HCT116 (cell line): ENCODE measurements at places on chromosomes 16 and 17. TPM values are rescaled to one million over a fixed set of nuclear protein-coding genes. Genes with fewer than 3 reads are reported as not detected.

GPRC5C gene
- total RNA-seq: 54.4 TPM

SLC5A10 gene
- total RNA-seq: not detected

KRT39 gene
- total RNA-seq: not detected

LGALS9B gene
- 0.20 TPM for total RNA-seq

RUNDC1 gene
- 13.0 TPM for total RNA-seq

RBFOX1 gene
- not detected for total RNA-seq

CDRT15L2 gene
- total RNA-seq: not detected

DNA sequence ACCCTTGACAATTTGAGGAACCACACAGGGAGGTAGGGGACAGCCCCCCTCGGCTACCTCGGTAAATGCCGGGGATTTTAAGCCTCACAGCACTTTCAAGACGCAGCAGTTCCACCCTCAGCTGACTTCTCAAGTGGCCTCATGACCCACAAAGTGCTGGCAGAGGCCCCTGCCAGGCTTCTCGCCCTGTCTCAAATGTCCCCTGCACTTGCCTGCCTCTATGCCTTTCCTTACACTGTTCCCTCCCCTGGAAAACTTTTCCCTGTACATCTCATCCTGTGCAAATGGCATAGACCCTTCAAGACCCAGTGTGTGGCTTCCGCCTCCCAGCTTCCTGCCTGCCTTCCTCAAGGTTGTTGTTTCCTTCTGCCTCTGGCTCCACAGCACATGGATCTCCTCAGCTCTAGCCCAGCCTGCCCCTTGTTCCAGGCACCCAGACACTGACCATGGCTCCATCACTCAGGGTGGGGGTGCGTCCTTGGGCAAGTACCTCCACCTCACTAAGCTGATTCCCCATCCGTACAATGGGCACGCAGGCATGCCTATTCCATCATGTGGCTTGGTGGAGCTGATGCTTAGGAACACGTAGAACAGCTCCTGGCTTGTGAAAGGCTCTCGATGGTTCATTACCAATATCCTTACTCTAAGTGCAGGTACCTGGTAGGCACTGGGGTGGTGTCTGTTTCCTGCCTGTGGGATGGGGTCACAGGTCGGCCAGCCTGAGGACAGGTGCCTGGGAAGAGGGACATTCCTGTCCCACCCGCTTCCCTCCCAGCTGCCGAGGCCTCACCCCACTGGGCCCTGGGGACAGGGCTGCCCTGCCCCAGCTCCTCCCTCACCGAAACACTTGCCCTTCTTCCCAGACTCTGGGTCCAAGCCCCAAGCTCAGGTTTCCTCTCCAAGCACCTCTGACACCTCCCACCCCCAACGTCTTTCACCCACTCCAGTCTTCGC lies 24.0 kb downstream of the MMP15 start:
- DNase-seq: no peak

DNA sequence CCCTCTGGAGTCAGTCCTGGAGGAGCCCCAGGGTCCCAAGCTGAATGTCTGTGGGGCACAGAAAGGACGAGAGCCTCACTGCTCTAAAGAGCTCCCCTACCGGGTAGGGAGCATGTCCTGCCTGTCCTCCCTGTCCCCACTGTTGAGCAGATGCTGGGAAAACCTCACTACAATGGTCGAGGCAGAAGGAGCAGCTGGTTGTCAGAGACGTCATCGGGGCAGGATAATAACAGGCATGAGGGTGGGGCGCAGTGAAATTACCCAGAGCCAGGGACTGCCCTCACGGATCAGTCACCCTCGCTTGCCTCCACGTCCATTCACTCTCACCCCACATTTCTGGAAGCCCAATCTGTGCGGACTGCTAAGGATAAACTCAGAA lies 538 bp downstream of the TM4SF5 start:
- no peak for DNase-seq

DNA sequence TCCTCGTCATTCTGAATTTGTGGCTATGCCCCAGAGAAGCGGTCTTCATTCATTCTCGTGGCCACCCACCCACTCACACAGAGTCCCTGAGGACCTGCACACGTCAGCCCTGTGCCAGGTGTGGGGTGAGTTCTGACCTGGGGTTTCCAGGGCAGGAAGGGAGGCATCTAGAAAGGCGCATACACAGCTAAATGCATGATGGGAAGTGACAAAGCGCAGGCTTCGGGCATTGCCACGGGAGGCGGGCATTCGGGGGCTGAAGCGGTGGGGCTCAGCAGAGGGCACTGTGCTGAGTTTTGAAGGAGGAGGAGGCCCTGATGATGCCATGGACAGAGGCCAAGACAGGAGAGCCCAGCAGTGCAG lies 10.9 kb downstream of the UBALD2 start:
- no peak for DNase-seq

- no peak for DNase-seq
Measured at GRCh38 chr17:47324224-47325020, 667 bp downstream of the EFCAB13 start.

- DNase-seq: no peak
Measured at GRCh38 chr16:57012353-57012752, 23.0 kb downstream of the NLRC5 start.

GRCh38 chr16:67278773-67279295 lies 498 bp upstream of the PLEKHG4 start:
- no peak for DNase-seq

GRCh38 chr17:81832608-81833159 lies 407 bp downstream of the MCRIP1 start:
- no peak for DNase-seq

DNA sequence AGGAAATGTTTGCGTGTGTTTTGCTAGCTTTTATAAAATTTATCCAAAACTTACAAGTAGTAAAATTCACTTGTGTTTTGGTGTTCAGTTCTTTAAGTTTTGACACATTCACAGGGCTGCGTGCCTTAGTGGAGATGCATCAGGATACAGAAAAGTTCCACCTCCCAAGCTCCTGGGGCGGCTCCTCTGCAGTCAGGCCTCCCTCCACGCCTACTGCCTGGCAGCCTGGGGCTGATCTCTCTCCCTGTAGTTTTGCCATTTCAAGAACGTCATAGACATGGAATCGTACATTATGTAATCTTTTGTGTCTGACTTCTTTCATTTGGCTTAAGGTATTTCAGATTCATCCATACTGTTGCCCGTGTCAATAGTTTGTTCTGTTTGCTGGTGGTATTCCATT lies 27.2 kb upstream of the IRF8 start:
- DNase-seq: no peak

GRCh38 chr16:48623304-48624016 lies 13.5 kb upstream of the N4BP1 start:
- DNase-seq: peak; percentile 46

DNA sequence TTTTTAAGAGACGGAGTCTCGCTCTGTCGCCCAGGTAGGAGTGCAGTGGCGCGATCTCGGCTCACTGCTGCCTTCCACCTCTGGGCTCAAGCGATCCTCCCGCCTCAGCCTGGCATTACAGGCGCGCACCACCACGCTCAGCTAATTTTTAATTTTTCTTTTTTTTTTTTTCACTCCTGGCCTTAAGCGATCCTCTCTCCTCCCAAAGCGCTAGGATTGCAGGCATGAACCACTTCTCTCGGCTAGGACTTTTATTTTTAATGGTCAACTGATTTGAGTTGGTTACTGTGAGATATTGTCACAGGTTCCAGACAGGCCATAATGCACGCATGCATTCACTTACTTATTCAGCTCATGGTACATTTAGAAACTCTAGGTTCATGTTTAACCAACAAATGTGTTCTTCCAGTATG lies 888 bp downstream of the PIGW start:
- DNase-seq: no peak

DNA sequence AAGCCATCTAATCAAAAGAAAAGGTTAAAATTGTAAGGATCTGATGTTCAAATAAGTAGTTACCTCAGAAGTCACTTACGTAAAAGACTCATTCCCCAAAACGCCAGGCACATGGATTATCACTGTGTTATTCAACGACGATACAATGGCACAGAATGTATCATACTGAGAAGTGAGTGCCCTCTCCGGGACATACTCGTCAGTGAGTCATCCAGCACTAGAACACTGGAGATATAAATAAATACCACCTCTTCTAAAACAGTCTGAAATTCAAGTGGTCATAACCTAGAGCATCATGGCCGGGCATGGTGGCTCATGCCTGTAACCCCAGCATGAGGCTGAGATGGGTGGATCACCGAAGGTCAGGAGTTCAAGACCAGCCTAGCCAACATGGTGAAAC lies 24.9 kb downstream of the USP31 start:
- no peak for DNase-seq

- DNase-seq: no peak
Measured at GRCh38 chr17:7290166-7290565, 4.3 kb downstream of the YBX2 start.

GRCh38 chr16:88264641-88265285 lies 118.0 kb upstream of the ZNF469 start:
- peak; percentile 85 for DNase-seq

DNA sequence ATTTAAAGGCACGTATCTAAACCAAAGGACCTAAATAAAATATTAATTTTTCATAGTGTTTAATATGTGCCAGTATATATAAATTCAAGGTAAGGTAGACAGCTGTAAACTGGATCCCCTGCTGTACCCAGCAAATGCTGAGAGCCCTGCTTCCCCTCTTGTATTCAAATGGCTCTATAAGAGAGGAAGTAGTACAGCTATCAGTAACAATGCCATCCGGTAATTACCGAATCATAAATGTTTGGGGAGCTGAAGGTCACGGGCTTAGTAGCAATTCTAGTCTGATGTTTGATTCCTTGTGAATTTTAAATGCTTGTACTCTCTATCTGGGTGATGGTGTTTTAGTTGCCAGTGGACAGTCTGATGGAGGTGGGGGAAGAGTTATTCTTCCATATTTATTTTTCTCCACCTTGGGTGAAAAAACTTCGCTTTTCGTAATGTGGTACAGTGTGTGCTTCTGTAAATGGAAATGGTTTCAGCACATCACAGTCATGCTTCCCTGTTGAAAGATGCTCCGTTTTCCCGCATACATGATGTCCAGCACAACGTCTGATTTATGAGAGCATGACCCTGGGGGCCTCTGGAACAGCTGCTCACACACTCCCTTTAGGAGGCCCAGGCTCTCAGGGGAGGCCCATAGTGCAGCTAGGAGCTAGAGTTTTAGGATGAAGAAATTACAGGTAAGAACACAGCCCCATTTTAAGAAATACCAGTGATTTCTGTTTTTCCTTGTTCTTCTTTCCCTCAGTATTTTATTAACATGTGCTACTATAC lies 423.9 kb downstream of the WWOX start:
- DNase-seq: no peak

DNA sequence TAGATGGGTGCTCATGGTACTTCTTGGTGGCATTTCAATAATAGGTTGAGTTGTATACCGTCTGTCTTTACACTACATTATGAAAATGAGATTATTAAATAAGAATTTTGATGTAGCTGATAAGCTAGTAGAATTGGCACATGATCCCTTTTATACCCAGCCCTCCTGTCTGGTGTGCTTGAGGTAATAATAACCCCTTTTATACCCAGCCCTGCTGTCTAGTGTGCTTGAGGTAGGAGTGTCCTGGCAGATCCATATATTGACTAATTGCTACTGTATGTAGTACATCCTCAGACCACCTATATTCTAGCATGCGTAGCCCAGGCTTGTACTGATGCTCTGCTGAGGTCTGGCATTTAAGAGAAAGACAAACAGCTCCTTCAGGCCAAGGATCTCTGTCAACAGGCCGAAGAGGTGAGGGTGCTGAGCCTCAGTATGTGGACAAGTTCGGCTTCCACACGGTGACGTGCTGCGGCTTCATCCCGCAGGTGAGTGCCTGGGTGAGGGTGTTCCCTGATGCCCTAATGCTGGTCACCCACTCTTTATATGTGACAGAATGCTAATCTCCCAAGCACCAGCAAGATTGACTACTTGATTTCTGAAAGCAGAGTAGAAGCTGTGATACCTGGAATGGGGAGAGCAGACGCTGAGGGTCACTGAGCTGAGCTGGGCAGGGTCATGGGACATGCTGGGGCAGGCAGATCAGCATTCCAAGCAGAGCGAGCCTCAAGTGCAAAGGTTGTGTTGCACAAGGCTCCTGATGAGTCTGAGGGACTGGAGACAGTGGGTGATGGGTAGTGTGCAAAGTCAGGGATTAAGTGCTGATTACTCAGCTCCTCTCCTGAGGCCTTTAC lies 5.7 kb downstream of the FN3K start:
- no peak for DNase-seq

DNA sequence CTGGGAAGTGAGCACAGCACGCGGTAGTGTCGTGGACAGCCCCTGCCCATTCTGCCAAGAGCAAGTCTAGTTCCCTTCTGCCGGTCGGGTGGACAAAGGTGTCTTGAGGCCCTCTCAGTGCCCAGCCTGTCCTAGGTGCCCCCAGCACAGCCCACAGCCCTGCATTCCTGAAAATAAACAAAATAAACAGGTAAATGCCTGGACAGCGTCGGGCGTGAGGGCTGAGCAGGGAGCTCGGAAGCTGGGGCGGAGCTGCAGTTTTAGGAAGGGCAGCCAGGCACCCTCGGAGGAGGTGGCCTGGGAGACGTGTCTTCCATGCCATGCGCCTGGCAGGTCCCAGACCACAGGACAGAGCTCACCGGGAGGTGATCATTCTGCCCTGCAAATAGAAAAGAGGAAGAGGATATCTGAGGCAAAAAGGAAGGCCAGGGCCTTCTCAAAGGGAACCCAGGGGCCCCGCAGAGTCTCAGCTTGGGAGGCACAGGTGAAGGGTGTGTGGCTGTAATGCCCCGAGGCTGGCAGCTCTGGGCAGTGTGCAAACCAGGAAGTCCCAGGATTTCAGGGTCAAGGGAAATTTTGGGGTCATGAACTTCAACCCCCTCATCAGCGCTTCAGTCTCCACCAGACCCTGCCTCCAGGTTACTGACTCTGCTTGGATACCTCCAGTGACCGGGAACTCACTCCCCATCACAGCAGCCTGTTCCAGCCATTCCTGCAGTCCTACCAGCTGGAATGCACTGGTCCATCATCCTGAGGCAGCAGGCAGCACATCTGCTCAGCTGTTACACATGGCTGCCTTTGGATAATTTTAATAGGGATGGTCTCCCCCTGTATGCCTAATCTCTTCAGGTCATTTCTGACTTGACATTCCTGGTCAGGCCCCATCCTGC lies 1.7 kb downstream of the ZNF469 start:
- DNase-seq: no peak

- no peak for DNase-seq
Measured at GRCh38 chr17:64335486-64335885, 55.2 kb downstream of the PECAM1 start.

GRCh38 chr17:41490000-41490990 lies 585 bp upstream of the KRT36 start:
- no peak for DNase-seq

DNA sequence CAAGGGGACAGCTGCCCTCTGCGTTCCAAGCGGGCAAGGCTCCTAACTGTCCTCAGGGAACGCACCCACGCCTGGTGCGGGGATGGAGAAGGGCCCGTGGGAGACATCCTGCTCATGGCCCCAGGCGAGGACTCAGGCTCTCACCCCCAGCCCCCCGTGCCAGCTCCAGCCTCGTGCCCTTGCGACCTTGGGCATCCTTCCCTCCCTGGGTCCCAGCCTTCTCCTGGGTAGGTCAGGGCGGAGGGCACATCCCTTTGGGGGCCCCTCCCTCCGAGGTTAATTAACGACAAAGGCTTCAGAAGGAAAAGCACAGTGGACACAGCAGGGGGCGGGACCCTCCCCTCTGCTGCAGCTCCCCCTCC lies 3.0 kb downstream of the PGAP6 start:
- DNase-seq: no peak

- no peak for DNase-seq
Measured at GRCh38 chr16:57471209-57471608, 8.7 kb downstream of the POLR2C start.

GRCh38 chr17:77686903-77687302 lies 271.6 kb upstream of the TNRC6C start:
- DNase-seq: no peak

- no peak for DNase-seq
Measured at GRCh38 chr17:63698886-63699637, 863 bp downstream of the LIMD2 start.
